Stomach (tissue), 19 donors: ENCODE measurements at places on chromosomes 16 and 17.

DNA sequence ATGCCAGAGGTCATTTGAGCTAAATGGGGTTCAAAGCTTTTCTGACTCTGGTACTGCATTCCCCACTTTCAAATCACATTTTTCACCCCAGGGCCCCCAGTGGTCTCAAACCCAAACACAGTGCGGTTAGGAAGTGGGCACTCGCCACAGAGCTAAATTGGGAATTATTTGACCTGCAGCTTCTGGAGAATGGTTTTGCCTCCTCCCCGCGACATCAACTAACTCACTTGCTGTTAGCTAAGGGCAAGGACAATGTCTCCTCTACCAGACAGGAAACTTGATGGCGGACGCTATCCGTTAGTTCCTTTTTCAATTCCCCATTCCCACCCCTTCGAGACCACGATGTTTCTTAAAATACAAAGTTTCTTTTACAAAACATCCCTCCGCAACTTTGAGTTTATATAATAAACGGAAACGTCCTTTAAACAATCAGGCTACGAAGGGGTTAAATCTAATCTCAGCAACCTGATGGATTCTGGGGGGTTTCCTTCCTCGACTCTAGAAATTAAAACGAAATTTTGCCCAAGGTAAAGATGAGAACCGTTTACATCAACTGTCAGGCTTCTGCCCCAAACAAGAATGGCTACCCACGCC, 500 bp upstream of the KAT7 start:
- no peak for DNase-seq

DNA sequence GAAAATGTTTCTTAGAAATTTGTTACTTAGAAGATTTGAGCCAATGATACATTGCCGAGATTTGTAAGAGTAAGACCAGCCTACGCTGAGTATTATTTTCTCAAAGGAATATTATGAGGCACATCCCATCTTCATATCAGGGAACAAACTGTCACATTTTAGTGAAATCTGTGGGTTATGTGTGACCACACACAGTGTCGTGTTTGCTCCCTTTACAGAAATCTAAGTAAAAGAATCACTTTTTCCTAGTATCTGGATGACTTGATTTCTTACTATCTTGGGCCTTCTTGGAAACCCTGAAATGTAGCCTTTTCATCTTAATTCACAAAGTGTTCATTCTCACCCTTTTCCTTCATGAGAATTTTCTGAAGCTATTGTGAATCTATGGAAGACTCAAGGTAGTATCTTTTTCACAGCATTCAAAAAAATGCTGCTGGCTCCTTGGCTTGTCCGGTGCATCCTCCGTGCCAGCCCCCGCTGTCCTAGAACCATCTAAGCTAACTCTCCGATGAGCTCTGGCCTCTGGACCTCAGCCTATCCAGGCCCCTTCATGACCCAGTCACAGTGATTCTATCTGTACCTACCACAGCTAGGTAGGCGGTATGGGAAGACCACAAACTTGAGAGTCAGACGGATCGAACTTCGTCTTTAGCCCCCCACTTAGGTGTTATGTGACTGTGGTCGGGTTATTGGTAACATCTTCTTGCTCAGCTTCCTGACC, 524.3 kb downstream of the MAF start:
- DNase-seq: no peak

- DNase-seq: no peak
Measured at GRCh38 chr17:76943781-76944213, 75.6 kb downstream of the MGAT5B start.

- no peak for DNase-seq
Measured at GRCh38 chr17:31677681-31678080, 181.4 kb downstream of the COPRS start.

- no peak for DNase-seq
Measured at GRCh38 chr16:22648941-22649340, 138.2 kb downstream of the NPIPB5 start.
